ENCODE measurements at places on chromosomes 1 and 21.

DNA sequence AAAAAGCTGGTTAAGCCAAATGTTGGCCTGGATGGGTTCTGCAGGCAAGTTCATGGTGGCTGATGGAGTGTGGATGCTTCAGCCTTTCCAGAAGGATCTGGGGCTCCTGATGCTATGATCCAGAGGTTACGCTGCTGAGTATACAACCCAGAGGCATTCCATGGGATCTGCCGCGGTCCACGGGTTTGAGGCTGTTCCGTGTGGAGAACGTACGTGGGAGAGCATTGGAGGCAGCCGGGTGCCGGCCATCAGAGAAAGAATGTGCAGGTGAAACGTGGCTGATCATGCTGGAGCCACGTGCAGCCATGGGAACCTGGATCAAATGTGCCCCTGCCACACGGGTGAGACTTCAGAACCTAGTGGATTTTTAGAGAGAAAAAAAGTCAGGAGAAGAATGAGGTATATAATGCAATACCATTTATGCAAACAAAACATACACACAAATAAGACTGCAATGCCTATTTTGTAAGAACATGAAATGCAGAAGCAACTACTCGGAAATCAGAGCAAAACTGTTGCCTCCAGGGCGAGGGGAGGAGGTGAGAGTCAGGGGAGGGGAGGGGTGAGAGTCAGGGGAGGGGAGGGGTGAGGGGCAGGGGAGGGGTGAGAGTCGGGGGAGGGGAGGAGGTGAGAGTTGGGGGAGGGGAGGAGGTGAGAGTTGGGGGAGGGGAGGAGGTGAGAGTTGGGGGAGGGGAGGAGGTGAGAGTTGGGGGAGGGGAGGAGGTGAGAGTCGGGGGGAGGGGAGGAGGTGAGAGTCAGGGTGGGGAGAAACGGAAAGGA is 116.5 kb upstream of the C1orf174 start:
- DNase-seq, result no peak

GRCh38 chr21:42401820-42402251 is 1.9 kb upstream of the UBASH3A start:
- DNase-seq, result no peak

DNA sequence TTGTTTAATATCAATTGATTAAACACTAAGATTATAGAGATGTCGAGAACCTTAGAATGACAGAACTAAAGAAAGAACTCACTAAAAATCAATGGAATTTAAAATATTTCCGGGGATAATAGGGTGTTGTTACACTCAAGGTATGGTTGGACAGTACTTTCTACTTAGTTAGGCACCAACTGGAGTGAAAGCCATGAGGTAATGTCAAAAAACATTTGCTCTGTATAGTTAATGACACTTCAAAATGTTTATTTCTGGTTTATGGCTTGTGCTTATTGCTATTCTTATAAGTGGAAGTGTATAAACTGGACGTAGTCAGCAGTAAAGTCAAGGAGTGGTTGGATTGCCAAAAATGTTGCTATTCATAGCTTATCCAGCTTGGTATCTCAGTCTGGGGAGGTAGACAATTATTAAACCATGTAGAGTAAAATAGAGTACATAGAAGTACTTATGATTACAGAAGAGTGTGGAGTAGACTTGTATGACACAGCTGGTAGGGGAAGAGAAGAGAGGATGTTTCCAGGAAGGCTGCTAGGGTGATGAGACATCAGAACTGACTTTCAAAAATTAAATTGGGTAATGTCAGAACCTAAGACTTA is 56.5 kb upstream of the BMP8A start:
- no peak for DNase-seq

- DNase-seq, result peak; percentile 60
Observed at GRCh38 chr1:172351754-172352161, 68.7 kb upstream of the C1orf105 start.

GRCh38 chr1:98086156-98086555 is 165.3 kb upstream of the DPYD start:
- DNase-seq, result peak; percentile 94

DNA sequence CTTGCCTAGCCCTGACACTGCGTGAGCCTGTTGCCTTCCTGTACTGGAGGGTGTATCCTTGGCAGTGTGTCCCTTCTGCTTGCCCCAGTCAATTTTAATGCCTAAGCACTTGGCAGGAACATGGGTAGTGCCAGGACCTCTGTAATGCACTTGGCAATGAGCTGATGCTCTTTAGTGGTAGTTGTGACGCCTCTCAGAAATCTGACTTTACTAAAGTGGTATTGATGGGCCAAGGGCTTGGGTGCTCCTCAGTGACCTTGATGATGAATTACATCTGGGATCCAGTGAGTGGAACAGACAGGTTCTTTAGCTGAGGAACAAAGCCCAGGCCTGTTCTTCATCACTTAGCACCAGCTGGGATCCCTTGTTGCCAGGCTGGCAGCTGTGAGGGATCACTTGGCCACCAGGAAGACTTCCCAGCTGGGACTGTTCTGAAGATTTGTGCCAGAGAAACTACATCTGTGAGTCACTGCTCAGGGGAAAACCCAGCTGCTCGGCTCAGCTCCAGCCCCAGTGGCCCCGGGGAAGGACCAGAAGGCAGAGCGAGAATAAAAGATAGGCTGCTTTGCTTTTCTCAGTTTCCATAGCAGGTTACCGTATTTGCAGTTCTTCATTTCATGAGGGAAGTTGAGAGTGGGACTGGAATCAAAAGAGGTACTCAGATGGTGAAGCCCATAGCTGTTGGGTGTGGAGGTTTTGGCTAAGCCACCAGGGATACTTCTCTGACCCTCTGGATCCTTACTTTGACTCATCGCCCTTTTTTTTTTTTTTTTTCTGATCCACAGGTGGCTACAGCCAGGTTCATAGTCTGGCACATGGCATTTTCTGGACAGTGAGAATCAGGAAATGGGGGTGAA is 28.5 kb upstream of the KCNA2 start:
- DNase-seq, result no peak

- peak; percentile 49 for DNase-seq
Observed at GRCh38 chr1:214958486-214958885, 124.1 kb upstream of the KCNK2 start.

- DNase-seq, result no peak
Observed at GRCh38 chr1:227621211-227621610, 57.9 kb downstream of the ZNF678 start.

DNA sequence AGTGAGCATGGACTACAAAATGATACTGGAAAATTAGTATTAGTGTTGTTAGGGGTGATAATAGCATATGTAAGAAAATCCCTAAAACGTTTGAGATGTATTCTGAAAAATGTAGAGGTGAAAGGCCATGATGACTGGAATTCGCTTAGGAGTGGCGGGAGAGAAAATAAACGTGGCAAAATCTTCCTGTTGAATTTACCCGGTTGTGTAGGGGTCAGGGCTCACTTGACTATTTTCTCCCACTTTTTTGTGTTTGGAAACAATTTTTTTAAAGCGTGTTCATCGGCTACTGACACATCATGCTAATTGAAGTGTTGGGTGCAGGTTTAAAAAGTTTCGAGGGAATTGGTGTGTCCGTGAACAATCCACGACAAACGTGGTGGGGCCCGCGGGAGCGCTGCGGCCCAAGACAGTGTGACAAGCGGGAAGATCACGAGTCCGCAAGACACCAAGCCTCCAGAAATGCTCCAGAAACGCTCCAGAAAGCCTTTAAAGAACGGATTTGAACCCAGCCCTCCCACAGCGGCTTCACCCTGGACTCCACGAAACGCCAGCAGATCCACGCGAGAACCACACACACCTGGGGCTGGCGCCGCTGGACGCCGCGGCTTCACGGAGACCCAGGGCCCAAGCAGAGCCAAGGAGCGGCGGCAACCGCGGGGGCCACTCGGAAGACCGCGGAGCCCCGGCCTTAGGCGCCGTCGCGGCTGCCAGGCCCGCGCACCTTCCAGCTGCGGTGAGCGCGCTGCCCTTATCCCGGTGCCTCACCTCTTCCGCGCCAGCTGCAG is 573 bp downstream of the PSMG1 start:
- DNase-seq, result peak; percentile 31

DNA sequence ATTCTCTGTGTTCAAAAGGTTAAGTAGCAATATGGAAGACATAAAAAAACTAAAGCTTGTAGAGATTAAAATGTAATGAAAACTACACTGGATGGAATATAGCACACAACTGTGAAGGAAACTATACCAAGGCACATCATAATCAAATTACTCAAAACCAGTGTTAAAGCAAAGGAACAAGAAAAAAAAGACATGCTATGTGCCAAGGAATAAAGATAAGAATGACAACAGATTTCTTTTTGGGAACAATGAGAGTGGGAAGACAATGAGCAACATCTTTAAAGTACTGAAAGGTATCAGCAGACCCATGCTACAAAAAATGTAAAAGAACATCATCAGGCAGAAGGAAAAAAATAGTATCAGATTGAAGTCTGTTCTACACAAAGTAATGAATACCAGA is 157.8 kb downstream of the VPS13D start:
- DNase-seq, result peak; percentile 15

DNA sequence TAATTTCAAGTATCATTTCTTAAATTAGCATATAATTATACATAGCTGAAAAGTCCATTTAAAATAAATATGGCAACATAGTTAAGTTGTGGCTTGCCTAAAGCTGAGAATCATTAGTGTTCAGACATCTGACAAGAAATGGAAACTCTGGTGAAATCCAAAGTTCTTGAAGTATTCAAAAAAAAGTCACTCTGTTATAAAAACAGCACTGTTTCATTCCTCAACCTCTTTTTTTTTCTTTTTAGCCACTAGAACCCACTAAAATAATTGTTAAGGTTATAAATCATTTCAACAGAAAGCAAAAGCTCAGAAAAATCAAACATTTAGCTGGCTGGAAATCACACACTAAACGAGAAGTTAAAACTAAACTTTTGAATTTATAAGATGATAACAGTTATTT is 476.7 kb downstream of the LTN1 start:
- DNase-seq, result no peak

GRCh38 chr1:231423648-231424047 is 1.6 kb upstream of the EGLN1 start:
- DNase-seq, result no peak

DNA sequence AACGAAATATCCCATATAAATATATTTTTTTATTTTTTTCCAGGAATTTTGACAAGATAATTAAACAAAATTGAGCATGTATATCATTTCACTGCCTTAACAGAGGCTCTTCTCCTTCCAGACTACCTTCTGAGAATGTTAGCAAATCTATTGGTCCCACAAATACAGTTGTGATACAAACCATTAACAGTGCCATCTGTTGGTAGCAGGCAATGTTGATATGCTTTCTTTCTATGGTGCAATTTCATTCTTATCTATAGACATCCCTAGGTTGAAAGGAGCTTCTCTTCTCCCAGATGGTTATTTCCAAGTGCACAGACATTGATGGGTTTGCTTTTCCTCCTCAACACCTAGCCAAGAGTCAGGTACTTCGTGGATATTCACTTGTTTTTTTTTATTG is 303.6 kb downstream of the USH2A start:
- peak; percentile 42 for DNase-seq

DNA sequence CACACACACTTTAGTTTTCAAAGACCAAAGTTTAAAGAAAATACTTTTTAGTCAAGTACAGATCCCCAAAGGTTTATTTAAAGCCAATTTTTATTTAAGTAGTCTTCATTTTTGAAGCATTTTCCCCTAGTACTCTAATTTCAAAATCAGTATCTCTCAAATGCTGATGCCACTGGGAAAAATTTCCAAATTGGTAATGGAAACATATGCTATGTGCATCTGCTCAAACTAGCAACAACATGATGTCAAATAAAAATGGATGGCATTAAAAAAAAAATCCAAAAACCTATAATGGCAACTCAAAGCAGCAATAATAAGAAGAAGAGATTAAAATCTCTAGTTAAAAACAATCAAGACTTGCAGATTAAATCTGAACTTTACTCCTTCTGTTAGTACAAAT is 58.6 kb downstream of the ZNHIT6 start:
- no peak for DNase-seq

DNA sequence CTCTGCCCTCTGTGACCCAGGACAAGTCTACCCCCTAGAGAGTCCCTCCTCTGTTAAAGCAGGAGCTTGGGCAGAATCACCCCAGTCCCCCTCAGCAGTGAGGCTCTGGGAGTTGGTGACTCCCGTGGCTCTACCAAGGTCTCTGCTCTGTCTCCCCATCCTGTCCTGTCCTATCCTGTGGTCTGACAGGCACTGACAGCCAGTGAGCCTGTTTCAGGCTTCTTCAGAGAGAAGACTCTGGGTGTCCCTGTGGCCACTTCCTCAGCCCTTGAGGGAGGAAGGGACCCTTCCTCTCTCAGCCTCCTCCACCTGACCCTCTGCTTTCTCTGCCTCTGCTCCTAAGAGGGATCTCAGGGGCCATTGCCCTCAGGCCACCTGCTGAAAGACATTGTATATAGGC is 148.7 kb downstream of the FCRL5 start:
- DNase-seq, result no peak

GRCh38 chr1:161096530-161096929 is 1.6 kb upstream of the KLHDC9 start:
- no peak for DNase-seq

DNA sequence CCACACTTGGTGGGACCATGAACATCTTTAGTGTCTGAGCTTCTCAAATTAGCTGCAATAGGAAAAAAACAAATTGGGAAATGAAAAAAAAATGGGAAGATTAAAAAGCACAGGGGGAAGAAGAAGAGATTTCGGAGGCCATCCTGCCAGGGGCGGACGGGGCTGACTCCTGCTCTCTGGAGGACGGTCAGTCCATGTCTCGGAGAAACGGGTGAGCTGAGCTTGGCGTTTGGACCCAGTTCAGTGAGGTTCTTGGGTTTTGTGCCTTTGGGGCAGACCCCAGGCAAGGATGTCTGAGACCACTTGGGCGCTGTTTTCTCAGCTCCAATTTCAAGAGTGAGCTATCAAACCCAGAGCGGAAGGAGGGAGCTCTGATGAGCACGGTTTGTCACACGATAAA is 123.9 kb downstream of the PRDM2 start:
- no peak for DNase-seq
